ENCODE measurements at places on chromosomes 13 and 19.

GRCh38 chr19:46787040-46787330 lies 1.4 kb downstream of the SLC1A5 start:
- no peak for DNase-seq

DNA sequence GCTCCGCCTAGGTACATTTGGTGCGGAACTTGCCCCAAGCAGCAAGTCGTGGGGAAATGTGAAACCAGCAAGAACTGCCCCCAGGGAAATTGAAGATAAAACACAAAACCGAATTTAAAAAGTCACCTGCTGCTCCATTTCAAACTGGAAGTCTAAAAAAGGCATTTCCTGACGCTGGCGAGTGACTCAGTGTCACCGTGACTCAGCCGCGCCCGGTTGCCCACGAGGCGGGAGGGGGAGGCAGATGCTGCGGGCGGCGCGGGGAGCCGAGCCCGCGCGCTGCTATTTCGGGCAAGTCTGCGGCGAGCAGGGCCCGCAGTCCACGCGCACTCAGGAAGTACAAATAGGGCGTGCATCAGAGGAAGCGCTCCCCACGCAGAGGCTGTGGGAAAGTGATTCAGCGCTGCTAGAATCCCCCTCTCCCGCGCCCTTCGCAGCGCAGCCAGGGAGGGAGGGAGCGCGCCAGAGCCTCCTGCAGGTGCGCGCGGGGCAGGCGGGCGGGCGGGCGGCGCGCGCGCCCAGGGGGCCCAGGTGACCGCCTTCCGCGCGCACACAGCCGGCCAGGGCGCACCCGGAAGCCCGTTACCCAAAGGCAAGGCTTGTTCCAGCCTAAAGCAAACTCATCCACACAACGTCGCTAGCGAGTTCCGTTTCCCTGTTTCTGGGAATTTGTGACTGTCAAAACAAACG lies 168.8 kb downstream of the COL4A1 start:
- DNase-seq = peak; percentile 53

GRCh38 chr19:23909222-23909621 lies 5.5 kb upstream of the ZNF726 start:
- no peak for DNase-seq

DNA sequence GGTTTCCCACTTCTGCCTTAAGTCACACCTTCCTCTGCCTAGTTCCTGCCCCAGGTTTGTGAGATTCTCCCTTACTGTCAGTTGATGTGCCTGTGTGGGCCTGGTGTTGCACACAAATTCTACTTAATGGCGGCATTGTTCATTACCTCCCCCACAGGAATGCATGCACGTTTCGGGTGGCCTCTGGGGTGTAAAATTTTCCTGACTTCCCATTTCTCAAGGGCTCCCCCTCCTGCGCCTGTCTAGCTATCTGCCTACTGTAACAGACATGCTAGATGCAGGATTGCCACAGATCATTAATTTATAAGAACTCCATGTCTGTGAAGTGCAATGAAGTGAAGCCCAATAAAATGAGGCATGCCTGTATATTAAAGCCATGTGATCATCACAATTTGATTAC lies 1466.3 kb downstream of the PCDH9 start:
- no peak for DNase-seq

GRCh38 chr19:34490141-34490766 lies 8.7 kb downstream of the WTIP start:
- no peak for DNase-seq

- DNase-seq = peak; percentile 25
Measured at GRCh38 chr13:96652506-96652905, 341.8 kb downstream of the OXGR1 start.

DNA sequence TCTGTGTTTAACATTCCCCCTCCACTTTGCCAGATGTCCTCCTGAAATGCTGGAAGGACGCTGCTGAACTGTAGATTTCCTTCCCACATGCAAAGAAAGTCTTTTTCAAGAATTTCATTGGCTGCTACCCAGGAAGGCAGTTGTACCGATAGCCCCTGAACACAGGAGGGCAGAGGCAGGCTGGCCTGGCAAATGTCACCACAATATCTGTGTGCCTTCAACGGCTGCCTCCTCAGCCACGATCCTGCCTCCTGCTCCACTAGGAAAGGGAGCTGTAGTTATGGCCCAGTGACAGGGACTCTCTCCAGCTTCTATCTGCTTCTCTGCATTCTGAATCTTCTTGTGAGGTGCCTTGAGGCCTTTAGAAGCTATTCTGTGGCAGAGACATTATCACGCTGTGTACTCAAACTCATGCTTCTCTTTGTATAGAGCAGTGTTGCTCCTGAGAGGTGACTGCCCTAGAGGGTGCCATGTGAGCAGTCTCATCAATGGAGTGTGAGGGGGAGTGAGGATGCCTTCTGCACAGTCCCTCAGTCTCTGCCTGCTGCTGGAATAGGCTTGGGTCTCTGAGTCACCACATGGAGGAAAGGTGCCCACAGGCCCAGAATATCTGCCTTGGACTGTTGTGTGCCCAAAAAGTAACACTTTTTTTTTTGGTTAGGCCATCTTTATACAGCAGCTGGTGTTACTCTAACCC lies 279.8 kb downstream of the DNAJC15 start:
- peak; percentile 45 for DNase-seq

DNA sequence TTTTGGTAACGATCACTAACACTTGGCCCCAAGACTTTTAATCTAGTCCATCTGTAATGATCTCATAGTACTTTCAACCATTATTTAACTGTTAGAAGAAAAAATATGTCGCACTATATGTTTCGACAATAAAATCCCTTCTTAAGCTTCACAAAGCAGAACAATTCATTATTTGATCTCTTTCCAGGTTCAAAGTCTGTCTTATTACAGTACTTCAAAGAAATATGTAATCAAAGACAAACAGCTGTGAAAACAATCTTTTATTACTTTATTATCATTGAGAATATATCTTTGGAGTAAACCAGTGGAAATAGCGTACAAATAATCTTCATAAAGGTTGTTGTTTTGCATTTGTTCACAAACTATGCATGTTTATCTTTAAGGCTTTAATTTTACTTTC lies 93.5 kb downstream of the DACH1 start:
- DNase-seq = peak; percentile 36
